Activated CD8-positive, alpha-beta memory T cell treated with anti-CD3 and anti-CD28 coated beads for 48 hours (primary cell): ENCODE measurements at places on chromosomes 5 and 9.

DNA sequence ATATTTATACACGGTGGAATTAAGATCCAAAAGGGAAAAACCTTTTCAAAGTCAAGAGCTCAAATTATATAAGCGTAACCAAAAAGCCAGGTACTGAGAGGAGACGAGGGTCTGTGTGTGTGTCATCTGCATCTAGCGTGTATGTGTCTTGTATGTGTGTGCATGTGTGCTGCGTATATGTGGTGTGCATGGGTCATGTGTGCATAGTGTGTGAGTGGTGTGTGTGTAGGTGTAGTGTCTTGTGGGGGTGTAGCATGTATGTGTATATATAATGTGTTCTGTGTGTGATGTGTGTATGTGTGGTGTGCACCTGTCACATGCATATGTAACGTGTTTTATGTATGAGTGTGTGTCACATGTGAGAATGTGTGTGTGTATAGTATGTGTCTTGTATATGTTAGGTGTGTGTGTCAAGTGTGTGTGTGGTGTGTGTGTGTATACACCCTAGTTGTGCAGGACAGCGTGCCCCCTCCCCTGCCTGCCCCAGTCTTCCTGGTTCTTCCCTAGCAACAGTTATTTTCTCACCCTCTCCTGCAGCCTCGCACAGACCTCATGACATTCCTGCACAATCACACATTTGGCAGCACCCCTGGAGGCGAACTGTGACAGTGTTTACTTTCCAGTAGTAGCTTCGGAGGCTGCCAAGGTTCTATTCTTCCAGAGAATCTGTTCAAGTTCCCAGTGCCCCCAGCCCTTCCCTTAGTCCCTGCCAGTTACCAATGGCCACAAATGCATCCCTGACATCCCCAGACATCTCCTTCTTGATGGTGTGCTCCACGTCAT, 27.1 kb upstream of the TNIP1 start:
- no peak for DNase-seq

- no peak for DNase-seq
Observed at GRCh38 chr5:127206320-127207113, 84.1 kb upstream of the MEGF10 start.

DNA sequence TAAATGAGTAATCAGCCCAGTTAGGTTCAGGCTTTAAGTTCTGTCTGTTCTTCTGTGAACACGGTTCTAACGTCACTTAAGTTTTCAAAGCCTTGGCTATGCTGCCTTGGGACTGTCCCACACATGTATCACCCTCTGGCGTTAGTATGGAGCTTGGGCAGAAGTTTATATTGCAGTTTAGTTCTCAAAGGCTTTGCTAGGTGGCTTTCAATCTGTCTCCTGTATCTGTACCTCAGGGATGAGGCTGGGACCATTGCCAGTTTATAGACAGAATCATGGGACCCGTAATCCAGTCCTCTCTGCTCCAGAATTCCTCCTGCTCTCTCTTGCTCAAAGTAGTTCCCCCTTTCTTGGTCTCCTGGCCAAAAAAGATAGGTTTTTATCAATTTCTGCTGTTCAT, 12.1 kb downstream of the C9orf40 start:
- no peak for DNase-seq

- DNase-seq = peak; percentile 65
Observed at GRCh38 chr9:95462249-95463147, 54.3 kb downstream of the PTCH1 start.

- DNase-seq = no peak
Observed at GRCh38 chr9:60546406-60546805, 367.8 kb upstream of the SPATA31A5 start.

GRCh38 chr9:16794103-16794502, 76.4 kb downstream of the BNC2 start:
- no peak for DNase-seq

- no peak for DNase-seq
Observed at GRCh38 chr5:2660315-2660714, 91.2 kb downstream of the IRX2 start.

- no peak for DNase-seq
Observed at GRCh38 chr5:139660105-139660922, 12.2 kb downstream of the CXXC5 start.

DNA sequence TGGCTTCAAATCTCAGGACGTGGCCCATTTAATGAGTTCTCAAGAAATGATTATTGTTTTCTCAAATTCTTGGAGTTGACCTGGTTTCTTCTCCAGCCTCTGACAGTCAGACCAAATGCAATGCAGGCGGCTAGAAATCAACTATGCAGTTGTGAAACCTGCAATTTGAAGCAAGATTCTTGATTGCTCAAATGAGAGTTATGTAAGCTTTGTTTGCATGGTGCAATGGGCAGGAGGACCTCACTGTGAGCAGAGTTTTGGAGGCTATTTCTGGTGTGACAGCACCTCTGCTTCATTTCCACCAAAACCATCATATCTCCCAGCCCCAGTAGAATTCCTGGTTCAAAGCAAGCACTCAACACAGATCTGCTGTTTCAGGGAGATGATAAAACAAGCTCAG, 500.0 kb upstream of the KLF4 start:
- no peak for DNase-seq

GRCh38 chr9:35110327-35110761, 5.3 kb downstream of the ATOSB start:
- no peak for DNase-seq

DNA sequence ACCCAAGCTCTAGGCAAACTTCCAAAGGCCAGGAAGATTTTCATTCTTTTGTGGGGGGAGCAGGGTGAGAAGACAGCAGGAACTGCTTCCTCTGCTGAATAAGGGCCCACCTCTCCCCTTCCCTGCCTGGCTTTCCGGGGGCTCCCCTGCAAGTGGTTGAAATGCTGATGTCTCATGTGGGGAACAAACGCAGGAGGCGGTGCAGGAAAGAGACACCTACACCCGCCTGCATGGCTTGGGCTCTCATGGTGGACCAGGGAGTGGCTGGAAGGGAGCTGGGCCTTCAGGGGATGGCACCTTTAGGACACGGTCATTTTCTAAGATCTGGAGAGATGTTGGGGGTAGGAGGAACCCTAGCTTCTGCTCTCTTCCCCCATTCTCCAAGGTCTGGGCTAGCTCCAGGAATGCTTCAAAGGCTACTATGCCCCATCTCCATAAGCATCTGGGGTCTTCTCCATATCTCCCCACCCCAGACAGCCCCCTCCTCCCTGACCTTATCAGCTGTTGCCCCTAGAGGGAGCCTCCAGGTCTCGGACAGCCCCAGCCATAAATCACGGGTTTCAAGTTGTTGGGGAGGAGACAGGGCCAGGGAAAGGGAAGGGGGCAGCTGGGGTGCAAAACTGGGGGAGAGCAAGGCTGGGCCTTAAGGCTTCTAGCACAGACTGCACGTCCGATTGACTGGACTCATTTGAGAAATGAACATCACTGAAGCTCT, 76.6 kb downstream of the PSD2 start:
- no peak for DNase-seq

- no peak for DNase-seq
Observed at GRCh38 chr5:139137697-139138096, 60.5 kb downstream of the SIL1 start.

- no peak for DNase-seq
Observed at GRCh38 chr5:115558388-115558956, 13.9 kb upstream of the FEM1C start.

GRCh38 chr5:6603643-6604042, 29.2 kb downstream of the NSUN2 start:
- DNase-seq = no peak

DNA sequence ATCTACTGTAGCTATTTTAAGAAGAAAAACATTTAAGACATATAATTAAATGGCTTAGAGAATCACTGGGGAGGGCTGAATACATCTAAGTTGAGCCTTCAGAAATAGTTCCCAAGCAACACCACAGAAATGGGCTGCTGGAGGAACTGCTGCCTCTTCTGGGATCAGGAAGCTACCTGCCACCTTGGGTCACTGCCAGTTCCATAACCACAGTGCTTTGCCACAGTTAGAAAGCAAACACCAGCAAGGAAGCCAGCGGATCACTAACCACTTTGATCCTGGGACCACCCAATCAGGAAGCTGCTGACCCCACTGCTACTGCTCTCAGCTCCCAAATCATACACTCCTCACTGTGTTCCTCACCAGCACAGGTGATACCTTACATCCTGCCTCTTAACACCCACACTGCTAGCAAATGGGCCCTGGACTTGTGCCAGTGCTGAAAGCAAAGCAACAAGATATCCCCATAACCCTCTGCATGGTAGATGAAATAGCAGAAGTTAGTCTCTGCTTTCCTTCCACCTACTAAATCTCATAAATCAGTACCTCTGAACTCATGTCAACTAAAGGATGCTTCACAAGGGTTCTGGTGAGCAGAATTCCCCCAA, 346.9 kb downstream of the DEPDC1B start:
- DNase-seq = no peak

GRCh38 chr5:123107343-123108244, 18.6 kb downstream of the PRDM6 start:
- no peak for DNase-seq

DNA sequence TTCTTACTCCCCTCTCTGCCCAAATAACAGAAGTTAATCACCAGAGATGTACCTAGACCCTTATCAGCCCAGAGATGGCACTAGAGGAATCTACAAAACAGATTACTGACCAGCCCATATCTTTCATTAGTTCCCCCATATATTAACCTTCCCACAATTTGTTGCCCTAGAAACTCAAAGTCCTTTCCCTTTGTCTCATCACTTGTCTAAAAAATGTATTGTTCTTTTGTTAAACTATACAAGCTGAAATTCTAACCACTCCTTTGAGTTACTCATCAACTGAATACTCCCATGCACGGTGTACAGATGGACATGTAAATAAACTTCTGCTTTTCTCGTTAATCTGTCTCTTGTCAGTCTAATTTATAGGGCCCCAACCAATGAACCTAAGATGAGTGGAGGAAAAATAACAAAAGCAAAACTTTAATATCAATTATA, 130.9 kb downstream of the CCDC192 start:
- DNase-seq = no peak

DNA sequence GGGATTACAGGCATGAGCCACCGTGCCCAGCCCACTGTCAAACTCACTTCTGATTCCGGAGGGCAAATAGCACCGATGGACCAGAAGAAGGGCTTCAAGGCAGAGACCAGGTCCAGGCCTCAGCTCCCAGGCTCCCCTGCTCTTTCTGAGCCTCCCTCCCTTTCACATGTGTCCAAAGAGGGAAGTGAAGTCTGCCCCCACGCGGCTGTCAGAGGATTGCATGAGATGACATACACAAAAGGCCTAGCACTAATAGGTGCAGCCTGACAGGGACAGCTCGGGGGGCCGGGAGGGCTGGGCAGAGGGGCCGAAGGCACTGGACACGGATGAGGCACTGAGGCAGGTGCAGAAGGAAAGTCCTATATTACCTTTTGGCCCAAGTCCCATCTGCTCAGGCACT, 16.1 kb downstream of the FBP1 start:
- no peak for DNase-seq

GRCh38 chr5:74107899-74108298, 481.9 kb downstream of the ARHGEF28 start:
- no peak for DNase-seq

GRCh38 chr5:35765921-35766320, 90.8 kb upstream of the IL7R start:
- no peak for DNase-seq

GRCh38 chr9:92626484-92626883, 43.4 kb downstream of the IPPK start:
- DNase-seq = no peak

DNA sequence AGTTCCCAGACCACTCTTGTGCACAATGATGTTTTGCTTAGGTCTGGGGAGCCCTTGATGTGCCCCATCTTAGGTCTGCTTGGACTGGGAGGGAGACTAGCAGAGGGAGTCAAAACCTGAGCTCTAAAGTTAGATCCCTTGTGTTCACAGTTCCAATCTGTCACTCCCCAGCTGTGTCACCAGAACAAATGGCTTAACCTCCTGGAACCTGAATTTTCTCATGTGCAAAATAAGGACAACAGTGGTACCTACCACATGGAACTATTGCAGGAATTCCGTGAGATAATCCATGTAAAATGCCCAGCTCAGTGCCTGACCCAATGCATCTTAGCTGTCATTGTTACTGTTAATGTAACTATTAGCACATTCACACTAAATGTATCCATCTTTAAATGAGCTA, 45.5 kb downstream of the GALNT10 start:
- no peak for DNase-seq

GRCh38 chr9:124835026-124835557, 18.2 kb upstream of the WDR38 start:
- DNase-seq = no peak

DNA sequence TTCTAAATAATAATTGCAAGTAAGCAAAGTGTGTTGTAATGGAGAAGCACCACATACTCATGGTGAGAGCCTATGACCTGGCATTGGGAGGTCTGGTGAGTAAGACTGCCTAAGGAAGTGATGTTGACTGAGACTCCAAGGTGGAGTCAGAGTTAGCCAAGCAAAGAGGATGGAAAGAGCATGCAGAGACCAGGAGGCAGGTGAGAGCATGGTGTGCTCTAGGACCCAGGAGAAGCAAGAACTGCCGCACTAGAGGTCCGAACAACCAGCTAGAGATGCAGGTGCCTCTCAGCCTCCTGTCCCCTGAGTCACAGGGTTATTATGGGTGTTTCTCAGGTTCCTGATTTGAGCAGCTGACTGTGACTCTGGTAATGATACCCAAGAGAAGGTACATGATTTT, 27.3 kb downstream of the ANP32B start:
- DNase-seq = no peak

DNA sequence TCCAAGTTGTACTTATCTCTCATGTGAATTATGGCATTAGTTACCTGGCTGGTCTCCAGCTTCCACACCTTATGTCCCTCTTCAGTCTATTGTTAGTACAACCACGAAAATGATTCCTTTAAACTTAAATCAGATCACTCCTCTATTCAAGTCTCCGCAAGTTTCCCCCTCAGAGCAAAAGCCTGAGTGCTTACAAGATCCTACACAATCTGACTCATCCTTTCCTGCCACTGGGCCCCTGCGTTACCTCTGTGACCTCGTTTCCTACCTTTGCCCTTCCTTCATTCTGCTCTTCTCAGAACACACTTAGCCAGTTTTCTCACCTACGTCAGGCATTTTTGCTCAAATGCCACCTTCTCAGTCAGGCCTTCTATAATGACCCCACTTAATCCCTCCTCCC, 45.1 kb upstream of the GLIS3 start:
- DNase-seq = no peak
